Activated T-cell treated with anti-CD3 and anti-CD28 coated beads, Interleukin-2, amount 50 U/mL, for 72 hours (primary cell): ENCODE measurements at places on chromosomes 11 and 22. TPM values are rescaled to one million over a fixed set of nuclear protein-coding genes. Genes with fewer than 3 reads are reported as not detected.
A peak's percentile ranks its signal among the peaks of the same experiment; 100 is the strongest.

Gene SLCO2B1
- not detected for total RNA-seq

DNA sequence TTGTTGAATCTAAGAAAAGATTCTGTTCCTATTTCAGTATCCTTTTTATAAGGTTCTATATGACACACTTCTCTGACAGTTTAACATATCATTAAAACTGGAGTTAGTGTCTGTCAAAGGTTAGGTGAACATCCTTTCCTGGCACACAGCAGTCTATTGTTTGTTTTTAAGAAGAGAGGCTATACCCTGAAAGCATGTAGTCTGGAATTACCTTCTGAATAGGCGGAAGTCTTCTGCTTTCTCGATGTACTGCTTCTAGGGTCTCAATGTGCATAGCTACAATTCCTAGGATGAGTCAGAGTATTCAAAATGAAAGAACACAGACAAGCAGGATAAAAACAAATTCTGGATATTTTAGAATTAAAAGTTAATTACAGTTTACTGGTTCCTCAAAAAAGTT is 188.6 kb downstream of the SWAP70 start:
- DNase-seq, result no peak
- no peaks in the 10 kb centered on the region for H3K27me3 ChIP-seq
- H3K4me1 ChIP-seq, result no peaks in the 10 kb centered on the region
- H3K27ac ChIP-seq, result no peak overlapping the region
- H3K4me3 ChIP-seq, result no peak overlapping the region

GRCh38 chr22:32562916-32563315 is 88.3 kb downstream of the FBXO7 start:
- no peaks in the 10 kb centered on the region for H3K4me1 ChIP-seq
- no peak overlapping the region for H3K27ac ChIP-seq
- DNase-seq, result no peak
- peaks cover 12% of the 10 kb centered on the region for H3K27me3 ChIP-seq
- no peaks in the 10 kb centered on the region for H3K36me3 ChIP-seq

Gene CEND1
- 1.6 TPM for total RNA-seq

DNA sequence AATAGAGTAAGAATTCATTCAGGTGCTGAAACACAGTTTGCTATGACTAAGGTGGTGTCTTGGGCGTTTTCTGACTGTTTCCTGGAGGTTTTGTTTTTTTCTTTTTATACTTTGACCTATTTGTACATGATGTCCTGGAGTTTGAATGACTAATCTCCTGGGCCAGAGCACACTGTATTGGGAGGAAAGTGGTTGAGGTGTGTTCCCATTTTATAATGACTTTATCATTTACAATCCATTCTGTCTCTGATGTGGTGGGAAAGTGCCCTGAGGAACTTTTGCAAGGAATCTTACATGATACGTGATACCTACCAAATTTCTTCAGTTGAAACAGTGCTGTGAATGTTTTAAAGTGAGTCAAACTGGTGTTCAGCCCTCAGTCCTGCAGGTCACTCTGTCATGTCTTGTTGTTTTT is 80.8 kb downstream of the TNRC6B start:
- peak overlapping the region; percentile 76 for H3K27ac ChIP-seq
- peaks cover 60% of the 10 kb centered on the region for H3K4me1 ChIP-seq

GRCh38 chr11:121521145-121522042 is 68.6 kb upstream of the SORL1-AS1 start:
- H3K27ac ChIP-seq, result peak overlapping the region; percentile 59
- H3K36me3 ChIP-seq, result peaks cover 36% of the 10 kb centered on the region
- no peak for DNase-seq
- H3K27me3 ChIP-seq, result no peaks in the 10 kb centered on the region
- peak overlapping the region; percentile 52 for H3K4me3 ChIP-seq

GRCh38 chr11:132639986-132640385 is 892.3 kb downstream of the OPCML start:
- no peak overlapping the region for H3K4me3 ChIP-seq
- no peaks in the 10 kb centered on the region for H3K4me1 ChIP-seq
- DNase-seq, result no peak
- no peak overlapping the region for H3K27ac ChIP-seq
- H3K36me3 ChIP-seq, result no peaks in the 10 kb centered on the region

Gene SCN2B
- not detected for total RNA-seq

Gene P2RY2
- total RNA-seq, result not detected

Gene TRIM66
- total RNA-seq, result 26.4 TPM

Gene OR5B21
- 0.35 TPM for total RNA-seq

- H3K27ac ChIP-seq, result no peak overlapping the region
- H3K4me1 ChIP-seq, result no peaks in the 10 kb centered on the region
Measured at GRCh38 chr11:83511646-83512045, 225.5 kb upstream of the CCDC90B start.

DNA sequence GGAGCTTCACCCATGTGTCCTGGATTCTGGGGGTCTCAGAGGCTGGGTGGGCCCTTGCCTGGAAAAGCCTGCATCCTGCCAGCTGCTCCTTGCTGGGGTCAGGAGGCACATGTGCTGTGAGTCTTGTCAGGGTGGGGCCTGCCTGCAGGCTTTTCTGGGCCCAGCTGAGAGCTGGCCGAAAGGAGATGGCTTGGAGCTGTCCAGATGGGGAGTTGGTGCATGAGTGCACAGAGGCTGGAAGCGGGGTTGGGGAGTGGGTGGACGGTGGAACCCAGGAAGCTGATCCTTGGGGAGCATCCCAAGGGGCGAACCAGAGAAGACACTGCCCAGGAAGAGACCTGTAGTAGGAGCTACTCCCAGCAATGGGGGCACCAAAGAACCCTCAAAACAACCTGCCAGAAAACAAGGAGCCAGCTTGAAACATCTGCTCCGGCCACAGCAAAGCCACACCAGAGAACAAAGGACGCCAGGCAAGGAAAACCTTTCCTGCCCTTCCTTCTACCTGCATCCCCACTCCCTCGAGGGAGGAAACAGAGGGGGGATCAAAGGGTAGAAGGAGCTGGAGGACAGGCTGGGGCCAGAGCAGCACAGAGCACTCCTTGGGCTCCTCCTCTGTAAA is 8.2 kb upstream of the KCTD17 start:
- H3K36me3 ChIP-seq, result no peaks in the 10 kb centered on the region
- no peak overlapping the region for H3K27ac ChIP-seq
- DNase-seq, result no peak
- H3K4me3 ChIP-seq, result no peak overlapping the region
- H3K27me3 ChIP-seq, result no peaks in the 10 kb centered on the region

Gene IRF7
- 95.8 TPM for total RNA-seq

Gene MEN1
- 33.8 TPM for total RNA-seq

DNA sequence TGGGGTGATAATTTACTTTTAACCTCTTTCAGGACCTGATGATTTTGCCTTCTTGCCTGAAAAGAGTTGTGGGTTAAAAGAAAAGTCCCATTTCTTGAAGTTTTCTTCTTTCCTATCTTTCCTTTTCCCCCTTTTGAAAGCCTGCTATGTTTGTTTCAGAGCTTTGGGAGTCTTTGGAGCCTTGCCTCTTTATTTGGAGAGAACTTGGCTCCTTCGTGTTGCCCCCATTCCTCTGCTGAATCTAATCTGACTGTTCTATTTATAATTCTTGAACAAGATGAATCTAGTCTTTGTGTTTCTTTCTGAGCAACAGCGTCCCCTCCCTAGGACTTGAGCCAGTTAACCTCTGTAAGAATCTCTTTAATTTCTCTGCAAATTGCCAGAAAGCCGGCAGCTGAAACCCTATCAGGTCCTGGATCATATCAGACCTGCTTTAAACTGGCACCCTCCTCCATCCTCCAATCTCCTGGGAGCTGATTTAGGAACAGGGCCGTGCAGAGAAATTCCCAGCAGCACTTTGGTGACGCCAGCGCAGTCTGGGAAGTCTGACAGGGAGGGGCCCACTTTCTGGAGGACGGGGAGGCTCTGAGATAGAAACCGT is 289.1 kb upstream of the SORL1-AS1 start:
- H3K4me3 ChIP-seq, result no peak overlapping the region
- no peak for DNase-seq
- peaks cover 11% of the 10 kb centered on the region for H3K27me3 ChIP-seq
- no peaks in the 10 kb centered on the region for H3K4me1 ChIP-seq
- peaks cover 2% of the 10 kb centered on the region for H3K36me3 ChIP-seq

- no peaks in the 10 kb centered on the region for H3K36me3 ChIP-seq
- no peak overlapping the region for H3K27ac ChIP-seq
- H3K27me3 ChIP-seq, result peaks cover 48% of the 10 kb centered on the region
- H3K4me1 ChIP-seq, result peaks cover 7% of the 10 kb centered on the region
- H3K4me3 ChIP-seq, result no peak overlapping the region
- DNase-seq, result peak; percentile 27
Measured at GRCh38 chr11:9095421-9095820, 4.0 kb upstream of the SCUBE2 start.

Gene PANX3
- not detected for total RNA-seq

Gene VPS11
- total RNA-seq, result 24.0 TPM

Gene LARGE1
- total RNA-seq, result 0.82 TPM

DNA sequence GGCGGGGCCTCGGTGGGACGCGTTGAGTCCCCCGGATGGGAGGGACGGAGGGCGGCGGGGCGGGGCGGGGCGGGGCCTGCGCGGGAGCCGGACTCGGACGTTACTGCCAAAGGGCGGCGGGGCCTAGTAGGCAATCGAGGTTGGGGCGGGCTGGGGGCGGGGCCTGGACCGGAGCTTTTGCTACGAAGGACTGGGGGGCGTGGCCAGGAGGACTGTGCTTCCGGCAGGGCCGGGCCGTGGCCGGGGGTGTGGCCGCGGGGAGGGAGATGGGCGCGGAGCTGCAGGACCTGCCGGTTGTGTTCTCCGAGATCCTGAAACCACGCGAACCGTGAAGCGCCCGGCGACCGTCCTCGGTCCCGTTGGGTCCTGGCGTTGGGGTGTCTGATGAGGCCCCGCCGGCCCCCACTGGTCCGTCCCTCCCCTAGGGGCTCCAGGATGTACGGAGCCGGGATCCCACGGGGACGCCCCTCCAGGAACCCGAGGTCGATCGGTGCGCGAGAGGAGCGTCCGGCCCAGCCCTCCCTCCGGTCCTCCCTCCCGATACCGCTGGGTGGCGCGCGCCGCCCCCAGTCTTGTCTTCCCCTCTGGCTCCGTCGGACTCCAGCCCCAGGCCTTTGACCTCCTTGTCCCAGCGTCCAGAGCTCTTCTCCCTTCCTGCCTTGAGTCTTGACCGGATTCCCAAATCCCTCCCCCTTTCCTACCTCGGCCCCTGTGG is 648 bp upstream of the NUDT8 start:
- DNase-seq, result peak; percentile 99
- peaks cover 12% of the 10 kb centered on the region for H3K4me1 ChIP-seq
- no peaks in the 10 kb centered on the region for H3K27me3 ChIP-seq
- peak overlapping the region; percentile 88 for H3K4me3 ChIP-seq

DNA sequence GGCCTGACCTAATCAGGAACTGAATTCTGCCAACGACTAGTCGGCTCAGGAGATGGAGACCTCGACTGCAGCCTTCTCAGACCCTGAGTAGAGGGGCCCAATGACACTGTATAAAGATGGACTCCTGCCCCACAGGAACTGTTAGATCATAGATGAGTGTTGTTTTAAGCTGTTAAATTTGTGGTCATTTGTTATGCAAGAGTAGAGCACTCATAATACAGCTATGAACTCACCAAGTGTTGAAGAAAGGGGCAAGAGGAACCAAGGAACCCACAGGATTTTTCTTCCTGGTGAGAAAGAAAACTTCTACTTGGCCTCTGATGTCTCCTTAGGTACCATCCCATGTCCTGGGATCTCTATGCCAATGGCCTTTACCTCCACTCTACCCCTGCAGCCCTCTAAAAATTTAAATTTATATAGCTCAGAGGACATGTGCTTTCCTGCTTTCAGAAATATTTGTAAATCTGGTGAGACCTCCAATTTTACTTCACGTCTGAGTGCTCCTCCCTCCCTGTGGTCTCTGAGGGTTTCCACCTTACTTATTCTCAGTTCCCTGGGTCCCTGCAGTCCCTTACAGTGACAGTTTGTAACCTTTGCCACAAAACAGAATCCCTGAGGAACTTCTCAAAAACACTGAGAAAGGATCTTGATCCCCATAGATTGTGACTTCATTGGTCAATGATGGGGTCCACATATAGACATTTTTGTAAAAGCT is 256.3 kb upstream of the ARHGAP20 start:
- H3K4me1 ChIP-seq, result no peaks in the 10 kb centered on the region
- H3K4me3 ChIP-seq, result no peak overlapping the region
- no peaks in the 10 kb centered on the region for H3K36me3 ChIP-seq
- no peak for DNase-seq
